ENCODE measurements at places on chromosomes 7 and 10.

DNA sequence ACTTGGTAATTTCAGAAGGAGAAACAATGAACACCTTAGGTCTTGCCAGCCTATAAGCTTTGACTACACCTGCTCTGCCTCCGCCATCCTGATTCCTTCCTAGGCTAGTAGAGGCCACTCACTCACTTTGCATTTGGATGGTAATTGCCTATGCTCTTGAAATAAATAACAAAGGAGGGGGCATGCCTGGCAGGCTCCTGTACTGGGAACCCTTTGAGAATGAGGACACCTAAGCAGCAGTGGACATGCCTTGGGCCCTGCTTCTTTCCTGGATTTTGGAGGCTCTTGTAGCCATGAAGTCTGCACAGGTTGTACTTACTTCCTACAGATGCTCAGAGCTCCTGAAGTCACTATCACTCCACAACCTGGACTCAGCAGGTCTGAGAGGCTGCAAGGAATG is 65.8 kb downstream of the BLNK start:
- no peak for DNase-seq

GRCh38 chr7:41599760-41600159 is 103.1 kb downstream of the INHBA start:
- DNase-seq = no peak

DNA sequence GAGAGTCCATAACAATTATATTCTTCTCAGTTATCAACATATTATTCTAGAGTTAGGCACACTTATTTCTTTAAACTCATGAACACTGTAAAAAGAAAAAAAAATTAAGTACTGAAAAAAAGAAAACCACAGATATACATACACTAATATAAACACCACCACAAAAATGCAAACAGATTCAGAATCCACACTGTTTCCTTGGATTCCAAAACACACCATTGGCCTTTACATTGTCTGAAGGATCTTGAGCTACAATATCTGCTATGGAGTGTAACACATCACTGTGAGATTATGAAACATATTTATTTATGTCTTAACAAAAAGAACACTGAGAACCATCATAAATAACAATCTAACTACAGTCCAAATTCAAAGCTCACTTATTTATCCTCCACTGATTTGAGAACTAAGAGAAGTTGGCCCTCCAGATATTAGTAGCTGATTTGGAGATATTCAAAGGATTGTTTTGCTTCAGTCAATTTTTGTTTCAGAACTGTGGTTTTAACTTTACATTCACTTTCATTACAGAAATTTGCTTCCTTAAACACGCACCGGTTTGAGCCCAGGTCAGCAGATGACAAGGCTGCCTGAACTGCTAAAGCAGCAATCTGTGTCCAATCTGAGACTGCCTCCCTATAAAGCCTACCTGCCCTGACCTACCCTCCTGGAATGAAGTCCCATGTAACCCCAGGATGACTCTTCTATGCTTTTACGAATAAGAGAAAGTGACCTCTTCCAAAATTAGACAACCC is 47.0 kb upstream of the CDK1 start:
- DNase-seq = no peak

GRCh38 chr10:104309980-104310978 is 28.0 kb downstream of the ITPRIP start:
- DNase-seq = peak; percentile 84

DNA sequence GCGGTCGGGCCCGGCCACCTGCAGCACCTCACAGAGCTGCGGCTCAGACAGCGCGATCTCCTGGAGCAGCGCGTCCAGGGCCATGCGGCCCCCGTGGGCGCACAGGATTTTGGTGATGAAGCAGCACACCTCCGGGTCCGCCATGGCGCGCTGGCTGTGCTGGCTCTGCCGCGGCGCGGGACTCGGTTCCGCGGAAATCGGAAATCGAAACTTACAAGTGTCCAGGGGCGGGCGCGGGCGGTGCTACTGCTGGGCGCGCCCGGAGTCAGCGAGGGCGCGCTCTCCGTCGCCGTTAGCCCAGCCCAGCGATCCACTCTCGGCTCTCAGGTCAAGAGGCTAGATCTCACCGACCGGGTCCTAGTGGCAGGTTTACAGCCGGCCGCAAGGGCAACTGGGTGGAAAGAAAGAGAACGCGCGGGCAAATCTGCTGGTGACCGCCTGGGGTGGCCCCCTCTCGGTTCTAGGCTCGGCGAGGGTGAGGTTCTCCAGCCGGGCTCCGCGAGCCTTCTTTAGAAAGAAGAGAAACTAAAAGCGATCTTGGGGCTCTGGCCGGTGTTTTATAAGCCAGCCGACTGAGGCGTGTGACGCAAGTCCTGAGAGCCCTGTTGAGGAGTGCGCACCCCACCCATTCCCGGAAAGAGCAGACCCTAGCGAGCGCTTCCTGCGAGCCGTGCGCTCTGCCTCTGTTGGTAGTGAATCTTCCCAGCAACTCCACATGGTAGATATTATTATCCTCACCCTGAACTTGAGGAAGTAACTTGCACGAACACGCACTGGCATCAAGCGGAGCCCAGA is at the start of gene ZC3HAV1:
Gene ZC3HAV1, minus strand, starts transcription at position 533 of the 795 bp plus-strand sequence. Its CDS starts 389 bp downstream, at position 144.
- DNase-seq = peak; percentile 93
